GM10248 (cell line): ENCODE measurements at places on chromosomes 12 and 14.

DNA sequence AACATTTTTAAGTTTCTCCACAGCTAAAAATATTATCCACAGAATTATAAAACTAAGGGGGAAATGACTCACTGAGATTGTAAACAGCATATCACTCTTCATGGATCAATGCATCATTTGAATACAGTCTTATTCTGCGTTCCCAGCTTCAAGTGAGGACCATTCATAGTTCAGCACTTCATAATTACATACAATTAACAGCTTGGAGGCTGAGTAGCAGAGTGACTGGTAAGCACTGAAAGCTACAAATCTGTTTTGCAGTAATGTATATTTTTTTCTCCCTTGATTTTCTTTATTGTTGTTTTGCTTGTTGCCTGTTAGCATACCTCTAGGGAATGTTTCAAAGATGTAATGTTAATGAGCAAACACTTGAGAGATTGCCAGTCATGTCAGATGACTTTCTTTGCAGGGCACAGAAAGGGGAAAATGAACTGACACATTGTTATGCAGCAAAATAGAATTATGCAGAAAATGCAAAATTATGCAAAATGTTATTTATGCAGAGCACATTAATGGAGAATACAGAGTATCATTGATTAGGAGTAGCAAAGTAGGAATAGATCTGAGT, 138.6 kb downstream of the RPS29 start:
- DNase-seq: no peak

- DNase-seq: peak; percentile 79
These were observed 120.0 kb downstream of the PRICKLE1 start for GRCh38 chr12:42469355-42470175.

DNA sequence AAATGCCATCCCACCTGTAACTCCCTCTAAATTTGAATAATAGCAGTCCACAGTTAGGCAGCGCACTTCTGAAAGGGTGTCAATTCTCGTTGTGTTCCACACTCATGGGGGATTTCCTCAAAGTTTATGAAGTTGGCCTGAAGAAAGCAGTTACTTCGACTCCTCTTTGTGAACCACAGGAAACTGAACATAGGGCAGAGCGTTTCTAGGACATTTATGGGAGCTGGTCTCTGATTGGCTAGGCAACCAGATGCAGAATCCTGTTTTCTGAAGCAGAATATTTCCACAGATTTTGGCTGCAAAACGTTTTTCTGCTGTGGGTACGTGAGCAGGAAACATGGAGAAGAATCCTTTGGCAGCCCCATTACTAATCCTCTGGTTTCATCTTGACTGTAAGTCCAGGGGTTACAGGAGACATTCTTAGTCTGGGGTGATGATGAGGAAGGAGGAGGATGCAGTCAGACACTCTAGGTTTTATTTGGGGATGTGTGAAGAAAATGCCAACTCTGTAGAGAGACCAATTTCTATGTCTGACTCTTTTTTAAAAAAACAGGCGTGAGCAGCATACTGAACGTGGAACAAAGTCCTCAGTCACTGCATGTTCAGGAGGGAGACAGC, 431.5 kb upstream of the OR4E1 start:
- no peak for DNase-seq

DNA sequence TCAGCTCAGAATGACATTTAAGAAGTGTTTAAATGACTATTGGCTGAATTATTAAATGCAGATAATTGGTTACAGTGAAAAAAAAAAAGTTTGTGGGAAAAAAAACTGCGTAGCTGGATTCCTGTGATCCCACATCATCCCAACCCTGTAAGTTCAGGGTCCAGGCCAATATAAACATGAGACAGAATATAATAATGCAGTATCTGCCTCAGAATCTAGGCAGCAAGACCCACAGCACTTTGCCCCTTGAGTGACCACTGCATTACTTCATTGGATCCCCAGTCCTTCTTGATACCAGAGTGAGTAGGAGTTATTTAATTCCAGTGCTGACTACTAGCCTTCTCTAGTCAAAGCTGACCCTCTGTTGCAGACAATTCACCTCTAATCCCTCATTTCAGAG, 272.6 kb downstream of the CCER1 start:
- no peak for DNase-seq

GRCh38 chr12:94710933-94711332, 60.6 kb upstream of the TMCC3 start:
- peak; percentile 34 for DNase-seq

DNA sequence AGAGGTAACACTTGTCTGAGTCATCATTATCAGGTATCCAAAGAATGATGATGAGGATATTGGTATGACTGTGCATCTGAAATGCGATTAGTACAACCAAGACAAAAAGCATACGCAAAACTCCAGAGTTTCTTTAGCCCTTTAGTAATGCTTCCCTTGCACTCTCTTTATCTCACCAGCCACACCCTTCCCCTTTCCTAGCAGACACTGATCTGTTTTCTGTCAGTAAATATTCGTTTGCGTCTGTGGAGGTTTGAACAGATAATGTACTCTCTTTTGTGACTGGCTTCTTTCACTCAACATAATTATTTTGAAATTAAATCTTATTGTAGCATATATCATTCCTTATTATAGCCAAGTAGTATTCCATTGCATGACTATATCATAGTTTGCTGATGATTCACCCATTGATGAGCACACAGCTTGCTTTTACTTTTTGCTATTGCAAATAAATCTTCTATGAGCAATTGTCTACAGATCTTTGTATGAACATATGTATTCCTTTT, 775.7 kb downstream of the SLC6A15 start:
- DNase-seq: no peak

DNA sequence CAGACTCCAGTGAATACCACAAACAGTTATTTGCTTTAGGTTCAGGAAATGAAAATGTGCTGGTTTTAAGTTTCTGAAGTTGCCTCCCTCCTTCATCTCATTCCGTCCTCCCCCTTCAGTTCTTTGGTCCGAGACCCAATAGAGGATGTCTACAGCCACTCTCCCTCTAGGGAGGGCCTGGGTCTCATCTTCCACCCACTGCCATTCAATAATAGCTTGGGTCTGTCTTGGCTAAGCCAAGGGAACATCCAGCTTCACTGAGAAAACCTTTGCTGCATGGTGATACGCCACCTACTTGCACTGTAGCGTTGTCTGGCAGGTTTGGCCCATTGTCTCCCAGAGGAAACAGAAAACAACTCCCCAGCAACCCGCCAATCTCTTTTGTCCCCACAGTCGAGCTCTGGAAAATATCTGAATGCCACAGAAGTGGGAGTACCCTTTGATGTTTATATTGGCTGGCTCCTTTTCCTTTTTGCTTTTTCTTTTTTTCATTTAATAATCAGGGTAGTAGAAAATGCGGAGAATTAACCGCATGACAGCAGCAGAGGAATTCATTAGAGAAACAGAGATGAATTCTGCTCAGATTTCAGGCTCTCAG, 380.1 kb downstream of the RAD51B start:
- DNase-seq: no peak

- DNase-seq: peak; percentile 23
These were observed 1.1 kb downstream of the ARID2 start for GRCh38 chr12:45730348-45731189.

GRCh38 chr12:115060477-115061168, 376.6 kb upstream of the TBX3 start:
- DNase-seq: no peak

- peak; percentile 84 for DNase-seq
These were observed 4.8 kb upstream of the AMN start for GRCh38 chr14:102917469-102918211.

- DNase-seq: no peak
These were observed 54.3 kb downstream of the PRMT8 start for GRCh38 chr12:3545121-3545796.

DNA sequence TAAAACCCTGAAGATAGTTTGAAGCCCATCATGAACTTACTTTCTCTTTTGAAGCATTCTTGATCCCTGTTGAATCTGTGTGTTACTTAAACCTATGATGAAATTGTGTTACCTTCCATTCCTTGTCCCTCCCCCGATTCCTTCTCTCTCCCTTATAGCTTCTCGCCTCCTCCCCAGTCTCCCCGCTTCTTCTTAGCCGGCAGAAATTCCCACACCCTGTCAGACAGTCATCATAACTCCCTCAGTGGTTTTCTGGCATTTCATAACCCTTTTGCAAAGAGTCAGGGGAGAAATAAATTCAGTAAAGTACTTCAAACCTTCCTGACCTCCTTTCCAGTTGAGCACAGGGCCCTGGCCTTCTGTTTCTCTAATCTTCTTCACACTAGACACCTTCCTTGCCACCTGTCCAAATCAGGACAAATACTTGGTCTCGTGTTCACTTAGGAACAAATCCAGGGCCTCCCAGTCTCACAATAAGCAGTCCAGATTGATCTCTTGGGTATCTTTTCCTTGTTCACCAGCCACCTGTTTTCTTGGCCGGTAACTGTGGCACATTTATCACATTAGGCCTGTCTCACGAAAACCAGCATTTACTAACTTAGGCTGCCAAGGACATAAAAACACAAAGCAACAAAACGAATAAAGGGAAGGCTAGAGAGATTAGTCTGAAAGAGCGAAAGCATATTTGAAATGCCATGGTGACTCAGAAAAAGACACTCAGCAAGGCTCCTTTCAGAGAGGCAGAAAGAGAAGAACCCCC, 355.9 kb downstream of the TMTC2 start:
- no peak for DNase-seq

- DNase-seq: no peak
These were observed 102.2 kb downstream of the ARF6 start for GRCh38 chr14:49994951-49995561.

DNA sequence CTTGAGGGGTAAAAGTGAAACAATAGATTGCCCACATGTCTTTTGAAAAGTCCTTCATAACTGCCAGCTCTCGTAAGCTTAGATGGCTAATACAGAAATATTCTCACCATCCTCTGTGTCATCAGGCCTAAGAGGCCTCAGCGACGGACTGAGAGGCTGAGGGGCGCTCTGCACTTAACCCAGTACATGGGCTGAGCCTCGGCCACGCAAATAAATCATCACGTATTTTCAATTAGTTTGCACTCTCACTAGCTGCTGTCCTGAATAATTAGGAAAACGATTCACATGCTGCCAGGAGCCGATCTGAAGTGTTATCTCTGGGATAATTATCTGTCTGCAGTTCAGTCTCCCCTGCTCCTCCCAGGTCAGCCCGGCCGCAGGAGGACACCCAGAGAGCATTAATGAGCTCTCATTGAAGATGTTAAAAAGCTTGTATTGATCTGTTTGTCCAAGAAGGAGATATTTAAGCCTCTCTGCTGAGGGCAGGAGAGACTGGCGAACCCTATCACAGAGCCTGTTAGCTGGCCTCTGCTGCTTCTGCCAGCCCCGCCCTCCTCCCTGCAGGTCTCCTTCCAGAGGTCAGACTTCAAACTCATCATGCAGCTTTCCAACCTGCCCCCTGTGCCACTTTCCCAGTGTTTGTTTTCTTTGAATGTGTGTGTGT, 1051.3 kb downstream of the VRK1 start:
- DNase-seq: no peak

GRCh38 chr12:56271031-56271430, 4.3 kb downstream of the COQ10A start:
- DNase-seq: no peak

DNA sequence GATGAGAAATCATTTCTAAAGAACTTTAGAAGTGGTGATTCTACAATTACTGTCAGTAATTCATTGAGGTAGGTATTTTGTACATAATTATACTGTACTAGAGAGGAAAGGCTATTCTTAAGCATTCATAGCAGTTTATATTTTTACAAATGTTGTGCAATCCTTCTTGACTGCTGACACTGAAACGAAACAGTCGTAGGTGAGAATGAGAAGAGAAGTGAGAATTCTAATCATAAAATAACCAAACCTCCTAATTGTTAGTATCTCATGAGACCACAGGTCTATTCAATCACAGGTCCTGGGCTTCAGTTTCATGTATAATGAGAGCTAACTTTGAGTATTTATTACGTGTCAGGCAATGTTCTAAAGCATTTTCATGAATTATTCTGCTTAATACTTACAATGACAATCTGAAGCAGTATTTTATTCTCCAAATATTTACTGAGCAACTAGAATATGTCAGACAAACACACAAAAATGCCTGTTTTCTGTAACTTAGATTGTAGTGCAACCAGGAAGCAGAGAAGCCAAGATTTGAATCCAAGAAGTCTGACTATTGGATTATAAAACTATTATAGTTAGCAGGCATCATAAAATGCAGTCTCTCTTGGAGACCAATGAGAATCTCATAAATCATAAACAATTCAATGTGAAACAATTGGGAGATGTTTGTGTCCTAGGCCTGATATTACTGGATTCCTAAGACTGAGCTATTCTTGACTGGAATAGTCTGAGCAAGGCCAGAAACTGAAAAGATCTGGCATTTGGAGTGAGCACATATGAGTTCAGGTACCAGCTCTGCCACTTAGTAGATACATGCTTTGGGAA, 24.3 kb downstream of the RERG start:
- DNase-seq: no peak
